ENCODE measurements at places on chromosomes 12 and 14. TPM values are rescaled to one million over a fixed set of nuclear protein-coding genes. Genes with fewer than 3 reads are reported as not detected.

- no peak for DNase-seq
Measured at GRCh38 chr12:125105600-125105999, 40.4 kb downstream of the AACS start.

- no peak for DNase-seq
Measured at GRCh38 chr12:116273813-116274550, 3.5 kb downstream of the MED13L start.

The MANSC4 gene
- total RNA-seq: not detected

- no peak for DNase-seq
Measured at GRCh38 chr14:105933238-105933637, 406.9 kb downstream of the TMEM121 start.

The FOS gene
- total RNA-seq: 1,565 TPM

DNA sequence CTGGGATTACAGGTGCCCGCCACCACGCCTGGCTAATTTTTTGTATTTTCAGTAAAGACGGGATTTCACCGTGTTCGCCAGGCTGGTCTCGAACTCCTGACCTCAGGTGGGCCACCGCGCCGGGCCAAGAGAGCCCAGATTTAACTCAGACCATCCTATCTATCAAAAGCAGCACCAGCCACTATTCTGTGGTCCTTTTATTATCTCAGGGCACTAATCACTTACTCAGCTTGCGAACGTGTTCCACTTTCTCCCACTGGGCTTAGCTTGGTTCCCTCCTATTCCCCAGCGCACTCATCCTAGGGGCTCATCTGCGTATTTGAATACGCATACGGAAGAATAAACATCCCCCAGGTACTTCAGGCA is 16.2 kb upstream of the AACS start:
- DNase-seq: no peak

DNA sequence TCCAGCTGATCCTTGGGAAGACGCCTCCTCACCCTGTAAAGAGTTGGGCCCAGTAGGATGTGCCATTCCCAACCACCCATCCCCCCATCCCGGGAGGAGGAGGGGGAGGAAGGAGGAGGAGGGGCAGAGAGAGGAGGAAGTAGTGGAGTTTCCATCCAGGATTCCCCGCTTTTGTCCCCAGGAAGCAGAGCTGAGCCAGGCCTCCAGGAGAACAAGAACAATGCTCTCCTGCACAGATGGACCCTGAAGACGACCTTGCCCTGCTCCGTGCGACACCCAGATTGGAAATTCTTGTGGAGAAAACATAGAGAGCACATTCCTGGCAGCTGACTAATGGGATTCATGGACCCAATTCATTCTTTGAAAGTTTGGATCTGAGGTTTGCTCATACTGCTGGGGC is 132.3 kb upstream of the CRY1 start:
- no peak for DNase-seq

The ZFYVE21 gene
- total RNA-seq: 3.0 TPM

DNA sequence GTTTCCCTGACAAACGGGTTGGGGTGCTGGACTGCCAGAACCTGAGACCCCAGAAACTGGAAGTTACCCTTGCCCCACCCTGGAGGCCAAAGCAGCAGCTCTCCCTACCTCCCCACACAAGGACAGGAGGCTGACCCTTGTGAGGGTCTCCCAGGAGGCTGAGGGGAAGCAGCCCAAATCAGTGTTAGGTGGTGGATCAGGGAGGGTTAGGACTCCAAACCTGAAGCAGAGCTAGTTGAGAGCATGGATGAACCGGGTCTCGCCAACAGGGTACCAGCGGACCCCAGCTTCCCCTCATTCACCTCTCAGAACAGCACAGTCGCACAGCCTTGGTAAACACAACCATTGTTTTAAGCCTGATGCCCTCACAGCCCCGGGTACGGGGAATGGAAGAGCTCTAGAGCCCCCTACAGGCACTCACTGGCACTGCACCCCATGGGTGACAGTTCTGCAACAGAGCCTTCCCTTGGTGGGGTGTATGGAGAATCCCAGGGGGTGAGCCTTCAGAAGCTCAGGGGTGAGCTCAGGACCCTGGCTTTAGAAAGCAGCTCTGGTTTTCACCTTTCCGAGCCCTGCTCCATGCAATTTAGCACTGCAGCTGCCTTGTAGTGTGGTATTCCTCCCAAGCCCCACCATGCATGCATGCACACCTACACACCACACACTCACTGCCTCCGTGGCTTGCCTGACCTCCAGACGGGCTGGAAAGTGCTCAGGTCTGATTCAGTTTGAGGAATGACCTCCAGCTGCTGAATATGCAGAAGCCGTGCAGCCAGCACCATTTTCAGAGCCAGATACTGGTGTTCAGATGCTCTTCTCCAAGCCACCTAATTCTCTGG is 11.2 kb downstream of the ESRRB start:
- DNase-seq: peak; percentile 37

The TOMM20L gene
- total RNA-seq: 0.56 TPM

DNA sequence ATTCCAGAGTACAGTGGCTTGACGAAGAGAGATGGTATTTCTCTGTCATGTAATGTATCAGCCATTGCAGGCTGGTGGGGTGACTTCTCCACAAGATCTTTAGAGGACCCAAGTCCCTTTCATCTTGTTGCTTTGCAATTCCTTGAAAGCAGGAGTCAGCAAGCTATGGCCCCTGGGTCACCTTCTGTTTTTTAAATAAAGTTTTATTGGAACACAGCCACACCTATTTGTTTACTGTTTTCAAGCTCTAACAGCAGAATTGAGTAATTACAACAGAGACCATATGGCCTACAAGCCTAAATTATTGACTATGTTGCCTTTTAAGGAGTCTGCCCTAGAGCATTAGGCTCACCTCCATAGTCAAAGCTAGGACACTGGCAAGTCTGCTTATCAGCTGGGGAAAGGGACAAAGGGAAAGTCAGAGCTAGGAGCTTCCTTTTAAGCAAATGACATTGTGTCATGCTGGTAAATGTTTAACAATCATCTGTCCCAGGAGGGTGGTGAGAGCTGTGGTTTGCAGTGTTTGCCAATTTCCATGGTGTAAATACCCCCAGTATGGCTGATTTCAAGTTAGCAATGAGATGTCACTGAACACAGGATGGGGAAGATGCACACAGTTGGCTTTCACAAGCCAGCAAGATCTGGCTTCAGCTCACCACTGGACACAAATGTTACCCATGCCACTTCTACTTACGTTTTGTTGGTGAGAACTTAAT is 87.7 kb upstream of the PWP1 start:
- no peak for DNase-seq

DNA sequence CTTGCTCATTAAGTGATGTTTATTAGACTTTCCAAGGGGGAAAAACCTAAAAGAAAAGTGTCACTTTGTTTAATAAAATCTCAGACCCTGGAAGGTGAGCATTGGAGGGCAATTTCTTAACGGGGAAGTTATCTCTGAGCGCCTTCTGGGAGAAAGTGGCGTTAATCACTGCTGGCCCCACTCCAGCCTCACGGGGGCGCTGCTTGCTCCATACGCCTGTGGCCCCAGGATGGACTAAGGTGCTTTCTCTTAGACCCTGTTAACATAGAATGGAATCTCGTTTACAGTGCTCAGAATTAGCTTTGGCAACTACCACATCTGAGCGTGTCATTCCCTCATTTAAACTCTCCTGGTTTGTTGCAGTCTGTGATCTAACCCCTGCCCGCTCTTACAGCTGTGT is 16.4 kb upstream of the PRIMA1 start:
- no peak for DNase-seq

- no peak for DNase-seq
Measured at GRCh38 chr12:109475993-109476806, 900 bp downstream of the KCTD10 start.

Measured in CD4-positive, alpha-beta T cell (primary cell).